ENCODE measurements at places on chromosomes 6 and 20.

GRCh38 chr6:20208687-20209378, 3.4 kb downstream of the MBOAT1 start:
- DNase-seq = no peak

GRCh38 chr6:31092769-31093505, 19.4 kb downstream of the C6orf15 start:
- no peak for DNase-seq

- no peak for DNase-seq
Observed at GRCh38 chr20:57429580-57430200, 38.5 kb downstream of the RBM38 start.

GRCh38 chr6:30470968-30471367, 18.3 kb upstream of the HLA-E start:
- DNase-seq = no peak

- DNase-seq = no peak
Observed at GRCh38 chr6:15504040-15504495, 158.8 kb downstream of the DTNBP1 start.

DNA sequence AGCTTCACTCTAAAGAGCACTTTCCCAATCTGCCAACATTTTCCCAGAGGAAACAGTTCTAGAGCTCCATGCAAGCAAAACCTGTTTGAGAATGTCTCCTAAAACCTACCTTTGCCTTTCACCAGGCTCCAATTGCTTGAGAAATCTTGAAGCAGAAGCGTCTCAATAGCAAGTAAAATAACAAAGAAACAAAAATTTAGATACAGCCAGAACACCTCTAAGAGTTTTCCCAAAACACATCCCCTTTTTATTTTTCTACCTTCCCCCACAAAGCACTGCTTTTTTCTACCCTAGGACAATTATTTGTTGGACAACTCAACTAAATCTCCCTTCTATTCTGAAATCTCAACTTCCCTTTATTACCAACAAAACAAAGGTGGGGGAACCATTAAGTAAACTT, 3.6 kb downstream of the VGLL2 start:
- no peak for DNase-seq

- DNase-seq = no peak
Observed at GRCh38 chr6:162151021-162151665, 576.4 kb downstream of the PRKN start.

DNA sequence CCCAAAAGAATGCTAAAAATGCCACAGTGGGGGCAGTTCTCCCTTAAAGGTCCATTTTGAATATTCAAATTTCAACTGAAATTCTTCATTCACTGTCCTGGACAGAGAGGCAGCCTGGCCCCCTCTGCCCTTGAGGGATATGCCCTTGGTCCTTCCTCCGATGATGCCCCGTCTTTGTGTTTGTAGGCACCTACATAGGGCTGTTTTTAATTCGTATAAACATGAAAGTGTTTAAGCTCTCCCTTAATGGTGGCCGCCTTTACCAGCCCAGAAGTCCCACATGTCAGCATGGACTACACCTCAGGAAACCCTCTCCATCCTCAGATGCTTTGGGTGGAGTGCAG, 70.2 kb downstream of the SSR1 start:
- no peak for DNase-seq

DNA sequence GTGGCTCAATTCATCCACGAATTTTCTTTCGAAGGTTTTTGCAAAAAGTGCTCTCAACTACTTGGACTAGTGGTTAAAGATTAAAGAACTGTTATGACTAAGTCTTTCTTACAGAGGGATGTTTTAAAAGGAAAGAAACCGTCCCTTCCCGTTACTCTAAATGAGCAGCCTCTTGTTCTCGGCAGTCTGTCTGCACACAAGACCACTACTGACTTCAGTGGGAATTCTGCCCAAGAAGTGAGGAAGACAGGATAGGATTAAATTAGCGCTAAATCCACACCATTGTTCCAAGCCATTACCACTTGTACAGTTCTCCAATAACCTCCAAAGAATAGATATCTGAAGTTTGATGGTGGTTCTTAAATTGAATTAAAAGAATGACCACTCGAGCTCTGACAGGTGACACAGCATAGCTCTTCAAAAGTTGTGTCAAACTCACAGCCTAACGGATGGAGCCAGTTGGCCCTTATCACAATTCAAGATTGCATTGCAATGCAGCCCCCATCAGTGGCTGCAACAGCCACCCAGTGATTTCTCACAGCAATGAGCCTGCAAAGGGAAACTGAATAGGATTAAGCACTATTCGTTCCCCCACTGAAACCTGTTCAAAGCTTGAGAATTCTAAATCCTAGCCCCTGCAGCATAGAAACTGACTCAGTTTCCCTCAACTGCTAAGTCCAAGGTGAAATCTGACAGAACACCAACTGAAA, 1.8 kb downstream of the EPB41L2 start:
- DNase-seq = no peak

DNA sequence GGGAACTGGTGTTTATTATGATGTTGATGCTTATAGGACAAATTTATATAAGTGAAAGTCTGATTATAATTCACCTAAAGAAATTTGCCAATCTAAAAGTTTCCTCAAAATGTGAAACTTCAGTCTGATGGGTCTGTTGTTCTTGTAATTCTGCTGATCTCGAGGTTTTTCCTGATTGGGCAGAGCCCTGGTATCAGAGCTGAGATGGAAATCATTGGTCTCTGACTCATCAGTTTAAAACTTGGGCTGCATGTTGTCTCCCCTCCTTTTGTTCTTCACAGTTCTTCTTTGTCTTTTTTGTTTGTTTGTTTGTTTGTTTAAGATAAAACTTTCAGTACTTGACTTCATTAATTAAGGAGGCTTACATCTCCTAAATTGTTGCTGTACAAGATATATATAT, 5.9 kb downstream of the SMAP1 start:
- no peak for DNase-seq

- no peak for DNase-seq
Observed at GRCh38 chr20:4719190-4719589, 2.5 kb upstream of the PRND start.

DNA sequence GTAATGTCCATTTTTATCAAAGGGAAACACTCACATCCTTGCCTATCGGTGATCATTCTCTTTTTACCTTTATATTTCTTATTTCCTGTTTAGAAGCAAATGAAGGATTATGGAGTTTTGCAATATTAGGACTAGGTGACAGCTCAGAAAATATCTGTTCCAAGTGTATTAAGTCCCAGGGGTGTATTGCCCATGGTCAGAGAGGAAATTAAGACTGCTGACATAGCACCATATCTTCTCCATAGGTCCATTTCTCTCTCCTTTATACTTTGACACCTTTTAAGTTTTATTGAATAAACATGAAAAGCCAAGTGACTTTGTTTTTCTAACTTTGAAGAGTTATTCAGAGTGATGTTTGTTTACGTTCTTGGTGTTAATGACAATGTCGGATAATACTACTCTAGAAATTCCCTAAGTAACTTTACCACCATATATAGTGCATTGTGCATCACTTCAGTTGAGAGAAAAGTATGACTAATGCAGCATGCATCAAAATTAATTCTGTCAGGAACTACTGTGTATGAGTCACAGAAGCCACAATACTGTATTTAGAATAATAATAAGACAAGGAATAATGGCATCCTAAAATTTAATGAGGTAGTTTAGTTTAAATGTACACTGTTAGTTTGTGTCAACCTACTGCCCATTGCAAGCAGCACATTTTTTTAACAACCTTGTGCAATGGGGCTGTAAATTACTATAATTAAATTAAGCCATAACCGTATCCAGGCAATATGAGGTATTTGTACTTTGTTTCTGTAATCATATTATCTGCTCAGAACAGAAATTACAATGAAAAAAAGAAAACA, 474.4 kb upstream of the RNF217 start:
- DNase-seq = no peak

- no peak for DNase-seq
Observed at GRCh38 chr6:135215563-135215962, 34.5 kb downstream of the MYB start.

DNA sequence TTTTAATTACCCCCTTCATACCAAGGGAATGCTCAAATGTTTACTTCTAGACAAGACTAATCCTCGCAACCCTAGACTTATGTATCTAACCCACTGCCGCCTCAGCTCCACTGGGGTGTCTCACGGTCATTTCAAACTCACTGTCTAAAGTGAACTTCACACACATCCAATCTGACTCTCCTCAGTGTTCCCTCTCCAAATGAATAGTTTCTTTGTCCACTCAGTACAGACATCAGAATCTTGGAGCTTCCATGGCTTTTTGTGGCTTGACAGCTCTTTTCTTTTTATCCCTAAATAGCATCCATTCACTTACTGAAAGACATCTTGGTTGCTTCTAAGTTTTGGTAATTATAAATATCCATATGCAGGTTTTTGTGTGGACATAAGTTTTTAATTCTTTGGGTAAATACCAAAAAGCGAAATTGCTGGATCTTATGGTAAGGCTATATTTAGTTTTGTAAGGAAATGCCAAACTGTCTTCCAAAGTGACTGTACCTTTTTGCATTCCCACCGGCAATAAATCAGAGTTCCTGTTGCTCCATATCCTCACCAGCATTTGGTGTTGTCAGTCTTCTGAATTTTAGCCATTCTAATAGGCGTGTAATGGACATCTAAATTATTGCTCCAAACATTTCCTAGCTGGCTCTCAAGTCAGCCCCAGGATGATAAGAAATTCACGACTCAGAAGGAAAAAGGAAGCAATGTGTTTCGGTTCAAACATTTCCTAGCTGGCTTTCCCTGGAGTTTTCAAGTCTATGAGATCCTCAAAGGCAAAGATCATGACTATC, 73.1 kb downstream of the DNAAF9 start:
- DNase-seq = no peak

DNA sequence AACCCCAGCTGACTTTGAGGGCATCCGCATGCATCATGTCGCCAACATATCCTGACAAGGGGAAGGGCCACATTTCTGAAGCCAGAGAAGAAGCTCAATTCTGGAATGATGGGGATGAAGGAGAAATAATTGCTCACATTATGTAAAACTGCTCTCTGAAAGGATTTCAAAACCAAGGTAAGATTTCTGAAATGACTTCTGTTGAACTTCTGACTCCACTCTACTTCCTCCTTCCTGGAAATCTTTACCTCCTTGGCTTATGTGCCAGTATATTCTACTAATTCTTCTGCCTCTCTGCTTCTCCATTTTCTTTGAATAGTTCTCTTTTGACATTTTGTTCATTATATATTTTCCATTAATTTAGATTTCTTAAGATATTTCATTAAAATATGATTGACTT, 31.9 kb downstream of the HLA-DPB1 start:
- no peak for DNase-seq

- no peak for DNase-seq
Observed at GRCh38 chr6:40988634-40989033, 50.4 kb downstream of the UNC5CL start.

DNA sequence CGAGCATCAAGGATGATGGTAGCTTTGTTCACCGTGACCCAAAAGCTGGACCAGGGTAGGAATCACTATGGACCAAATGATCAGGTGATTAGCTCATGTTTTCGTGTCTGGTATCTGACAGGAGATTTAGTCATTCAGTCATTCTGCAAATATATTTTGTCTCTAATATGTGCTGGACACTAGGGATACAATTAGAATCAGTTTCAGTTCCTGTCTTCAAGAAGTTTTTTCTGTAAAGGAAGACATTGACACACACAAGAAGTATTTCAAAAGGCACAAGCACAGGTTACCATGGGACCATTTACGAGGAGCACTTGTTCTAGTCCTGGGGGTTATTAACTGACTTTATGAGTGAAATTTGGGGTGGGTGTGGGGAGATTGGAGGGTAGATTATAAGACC, 244.9 kb downstream of the HIVEP2 start:
- DNase-seq = no peak

DNA sequence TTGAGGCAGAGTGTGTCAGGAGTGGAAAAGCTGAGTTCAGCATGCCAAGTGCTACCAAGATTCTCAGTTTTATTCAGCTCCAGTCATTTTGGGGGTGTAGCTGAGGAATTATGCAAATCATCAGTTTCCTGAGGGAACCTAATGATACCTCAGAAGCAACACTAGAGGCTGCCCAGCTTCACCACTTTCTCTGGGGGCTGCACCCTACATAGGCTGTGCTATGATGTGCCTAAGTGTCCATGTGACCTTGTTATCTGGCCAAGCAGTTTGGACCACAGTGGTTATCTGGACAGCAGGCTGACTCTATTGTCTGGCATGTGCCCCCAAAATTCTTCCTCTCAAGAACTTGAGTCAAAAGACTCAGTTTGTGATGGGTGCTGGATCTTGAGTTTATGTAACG, 374.6 kb upstream of the SYNCRIP start:
- no peak for DNase-seq

GRCh38 chr6:91453224-91453878, 866.5 kb upstream of the MAP3K7 start:
- DNase-seq = no peak

DNA sequence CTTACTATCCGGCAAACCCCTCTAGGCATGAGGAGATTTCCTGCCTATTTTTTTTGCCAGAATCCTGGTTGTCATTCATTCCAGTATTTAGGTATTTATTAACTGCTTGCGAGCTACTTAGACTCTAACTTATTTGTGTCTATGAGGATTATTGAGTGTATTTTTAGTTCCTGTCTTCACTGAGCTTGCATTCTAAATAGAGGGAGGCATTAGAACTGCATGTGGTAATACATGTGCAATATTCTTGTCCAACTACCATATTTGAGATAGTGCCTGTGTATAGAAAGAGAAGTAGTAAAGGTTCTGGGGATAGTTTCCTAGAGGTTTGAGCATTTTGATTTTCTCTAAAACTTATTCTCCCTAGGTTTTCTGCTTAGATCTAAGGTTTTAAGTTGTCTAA, 308.9 kb downstream of the EYA4 start:
- no peak for DNase-seq

GRCh38 chr20:15823718-15824117, 749.5 kb downstream of the KIF16B start:
- DNase-seq = no peak

- no peak for DNase-seq
Observed at GRCh38 chr6:30145818-30146217, 9.9 kb downstream of the TRIM40 start.

DNA sequence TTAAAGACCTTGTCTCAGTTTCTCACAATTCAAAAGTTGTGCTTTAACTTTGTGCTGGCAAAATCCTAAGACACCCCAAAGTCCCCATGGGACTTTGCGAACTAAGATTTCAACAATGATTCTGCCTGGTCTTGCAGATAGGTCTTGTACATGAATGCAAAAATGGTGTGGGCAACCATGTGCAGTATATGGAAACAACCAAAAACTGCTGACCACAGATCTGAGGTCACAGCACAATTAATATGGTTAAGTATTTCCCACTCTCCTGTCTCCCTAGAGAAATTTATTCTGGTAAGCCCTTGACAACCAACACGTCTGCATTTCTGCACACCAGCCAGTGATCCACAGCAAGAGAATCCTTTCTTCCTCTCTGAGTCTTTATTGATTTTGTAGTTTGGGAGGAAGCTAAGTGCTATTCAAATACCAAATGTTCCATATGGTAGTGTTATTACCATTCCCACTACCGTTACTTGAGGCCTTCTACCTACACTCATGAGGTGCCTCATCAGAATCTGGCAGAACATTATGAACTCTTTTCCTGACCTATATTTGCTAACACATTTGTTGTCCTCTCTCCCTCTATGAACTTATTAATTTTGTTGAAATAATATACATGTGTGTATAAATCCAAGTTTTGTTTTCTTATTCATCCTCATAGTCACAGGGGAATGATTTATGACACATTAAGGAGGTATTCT, 178.7 kb downstream of the ATXN1 start:
- DNase-seq = no peak

Data from thoracic aorta (tissue), 2 donors.